ENCODE measurements at places on chromosomes 3 and 15.
A peak's percentile ranks its signal among the peaks of the same experiment; 100 is the strongest.

- peak; percentile 15 for DNase-seq
Observed at GRCh38 chr15:97425596-97425995, 534.9 kb upstream of the ARRDC4 start.

GRCh38 chr3:177597311-177598096 lies 400.2 kb upstream of the TBL1XR1 start:
- DNase-seq = no peak

GRCh38 chr3:46078712-46079400 lies 51.6 kb upstream of the XCR1 start:
- peak; percentile 86 for DNase-seq

DNA sequence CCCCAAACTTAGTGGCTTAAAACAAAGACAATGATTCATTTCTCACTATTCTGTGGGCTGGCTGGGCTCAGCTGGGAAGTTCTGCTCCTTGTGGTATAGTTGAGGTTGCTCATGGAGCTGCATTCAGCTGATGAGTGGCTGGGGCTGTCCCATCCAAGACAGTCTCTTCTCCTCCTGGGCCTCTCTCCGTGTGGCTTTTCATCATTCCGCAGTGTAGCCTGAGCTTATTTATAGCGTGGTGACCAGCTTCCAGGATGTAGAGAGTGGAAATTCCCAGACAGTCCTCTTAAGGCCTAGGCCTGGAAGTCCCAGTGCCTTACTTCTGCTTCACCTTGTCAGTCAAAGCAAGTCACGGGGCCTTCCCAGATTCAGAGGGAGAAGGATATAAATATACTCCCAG lies 136.7 kb upstream of the DAZL start:
- DNase-seq = no peak

GRCh38 chr3:50358355-50358910 lies 888 bp downstream of the TMEM115 start:
- no peak for DNase-seq

DNA sequence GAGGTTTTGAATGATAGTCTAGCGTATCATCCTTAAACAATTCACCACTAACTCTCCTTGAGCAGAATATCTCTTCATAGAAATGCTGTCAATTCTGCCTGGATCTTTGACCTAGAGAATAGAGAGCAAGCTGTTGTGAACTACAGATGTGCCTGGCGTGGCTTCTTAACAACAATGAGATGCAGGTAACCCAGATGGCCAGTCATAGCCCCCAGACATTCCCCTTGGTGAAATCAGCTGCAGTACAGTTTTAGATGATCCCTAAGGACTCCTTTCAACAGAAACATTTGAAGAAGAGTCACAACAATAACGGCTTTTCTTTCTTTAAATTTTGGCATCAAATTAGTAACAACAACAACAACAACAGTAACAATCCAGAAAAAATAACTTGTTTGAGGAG lies 1041.3 kb downstream of the ROBO1 start:
- no peak for DNase-seq

DNA sequence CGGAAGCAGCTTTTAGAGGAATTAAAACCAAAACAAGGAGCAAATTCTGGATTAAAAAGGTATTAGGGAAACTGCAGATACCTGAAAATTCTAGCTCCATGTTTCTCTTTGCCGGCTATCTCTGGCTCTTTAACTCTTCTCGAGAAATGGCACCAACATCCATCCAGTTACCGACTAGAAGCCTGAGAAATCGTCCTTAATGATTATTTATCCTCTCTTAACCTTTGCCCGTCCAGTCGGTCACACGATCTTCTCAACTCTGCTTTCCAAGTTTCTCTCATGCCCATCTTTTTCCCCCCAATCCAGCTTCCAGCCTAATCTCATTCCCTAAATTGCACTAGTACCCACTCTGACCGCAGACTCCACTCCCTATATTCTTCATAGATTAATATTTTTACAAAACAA lies 596 bp upstream of the SGO1 start:
- no peak for DNase-seq

DNA sequence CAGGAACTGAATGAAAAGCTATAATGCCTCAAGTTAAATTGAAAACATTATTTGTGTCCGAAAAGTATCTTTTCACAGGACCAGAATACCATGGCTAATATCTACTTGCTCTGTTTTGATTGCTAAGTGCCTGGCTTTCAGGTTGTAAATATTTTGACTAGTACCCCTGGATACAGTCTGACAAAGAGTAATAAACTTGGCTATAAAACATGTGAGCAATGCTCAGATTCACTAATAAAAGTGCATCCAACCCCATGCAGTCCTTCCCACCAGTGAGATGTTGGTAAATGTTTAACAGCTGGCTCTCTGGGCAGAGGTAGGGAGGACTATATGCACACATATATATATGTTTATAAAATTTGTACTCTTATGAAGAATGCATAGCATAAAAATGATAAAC lies 281.8 kb upstream of the TGFBR2 start:
- no peak for DNase-seq

DNA sequence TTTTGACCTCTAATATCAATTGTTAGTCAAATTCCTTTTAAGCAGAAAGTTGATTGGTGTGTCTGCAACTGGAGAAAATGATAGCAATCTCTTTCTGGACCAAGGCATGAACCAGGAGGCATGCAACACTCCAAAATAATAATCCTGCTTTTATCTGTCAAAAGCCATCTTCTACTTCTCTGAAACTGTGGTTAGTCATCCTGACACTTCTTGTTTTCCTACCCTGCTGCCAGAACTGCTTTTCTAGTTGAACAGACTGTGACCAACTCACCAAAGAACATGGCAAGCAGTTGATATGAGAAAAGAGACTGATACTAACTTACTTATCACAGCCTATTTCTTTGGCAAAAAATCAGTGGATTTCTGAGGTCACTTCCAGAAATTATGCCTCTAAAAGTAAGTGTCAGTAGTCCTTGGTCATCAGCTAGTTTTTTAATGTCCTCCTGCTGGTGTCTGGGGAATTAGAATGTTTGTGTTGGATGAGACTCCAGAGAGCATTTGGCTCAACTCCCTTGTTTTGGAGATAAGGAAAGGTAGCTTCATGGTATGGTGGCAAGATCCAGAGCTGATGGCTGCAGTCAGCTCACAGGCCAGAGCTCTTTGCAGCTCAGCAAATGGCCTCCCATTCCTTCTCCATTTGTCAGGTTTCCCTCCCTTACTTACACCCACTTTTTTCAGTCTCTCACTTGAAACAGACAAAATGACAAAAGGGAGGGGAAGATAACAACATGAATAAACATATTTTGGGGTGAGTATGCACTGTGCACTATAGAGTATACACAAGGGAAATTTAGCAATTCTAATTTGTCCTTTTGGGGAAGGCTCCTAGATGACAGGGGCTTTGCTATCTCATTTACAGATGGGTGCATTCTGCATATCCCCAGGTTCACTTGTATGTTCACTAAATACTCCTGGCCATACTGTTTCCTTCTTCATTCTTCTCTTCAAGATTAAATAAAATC lies 7.0 kb downstream of the CRYGS start:
- DNase-seq = no peak

DNA sequence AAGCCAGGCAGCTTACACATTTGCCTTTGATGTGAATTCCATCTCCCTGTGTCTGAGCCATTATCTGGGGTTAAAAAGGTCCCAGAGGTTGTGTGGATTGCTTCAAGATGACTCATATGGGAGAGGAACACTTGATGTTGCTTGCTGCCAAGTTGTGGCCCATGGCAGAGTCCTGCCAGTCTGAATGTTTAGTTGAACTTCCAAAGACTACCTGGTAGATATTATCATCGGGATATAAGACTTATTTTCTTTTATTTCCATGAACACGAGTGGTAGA lies 85.6 kb downstream of the TJP1 start:
- DNase-seq = no peak

GRCh38 chr3:73868688-73869315 lies 244.1 kb upstream of the PDZRN3 start:
- DNase-seq = peak; percentile 11

- DNase-seq = no peak
Observed at GRCh38 chr3:10741891-10742671, 73.9 kb upstream of the SLC6A11 start.

DNA sequence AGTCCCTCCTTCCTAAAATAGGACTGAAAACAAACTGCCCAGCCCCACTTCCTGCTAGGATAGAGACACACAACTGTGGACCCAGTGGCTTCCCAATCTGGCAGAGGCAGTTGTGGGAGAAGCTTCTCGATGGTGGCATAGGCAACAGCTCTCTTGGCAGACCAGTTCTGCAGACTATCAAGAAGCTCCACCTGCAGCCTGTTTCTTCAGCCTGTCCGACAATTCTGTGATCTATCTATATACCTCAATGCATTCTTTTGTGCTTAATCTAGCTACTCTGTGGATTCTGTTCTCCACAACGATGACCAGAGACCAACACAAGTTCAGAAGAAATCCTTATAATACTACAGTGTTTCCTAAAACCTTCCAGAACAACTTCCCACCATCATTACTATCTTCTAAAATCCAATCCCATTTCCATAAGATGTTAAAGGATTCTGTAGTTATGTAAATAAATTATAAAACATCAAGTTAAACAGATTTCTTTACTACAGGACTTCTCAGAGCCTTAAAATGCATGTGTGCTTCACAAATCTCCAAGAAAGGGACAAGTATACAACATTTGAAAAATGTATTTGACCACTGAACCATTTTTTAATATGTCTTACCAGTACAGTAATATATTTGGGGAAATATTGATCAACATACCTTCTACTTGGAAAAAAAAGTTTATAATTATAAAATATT lies 57.7 kb downstream of the IGF2BP2 start:
- peak; percentile 30 for DNase-seq

DNA sequence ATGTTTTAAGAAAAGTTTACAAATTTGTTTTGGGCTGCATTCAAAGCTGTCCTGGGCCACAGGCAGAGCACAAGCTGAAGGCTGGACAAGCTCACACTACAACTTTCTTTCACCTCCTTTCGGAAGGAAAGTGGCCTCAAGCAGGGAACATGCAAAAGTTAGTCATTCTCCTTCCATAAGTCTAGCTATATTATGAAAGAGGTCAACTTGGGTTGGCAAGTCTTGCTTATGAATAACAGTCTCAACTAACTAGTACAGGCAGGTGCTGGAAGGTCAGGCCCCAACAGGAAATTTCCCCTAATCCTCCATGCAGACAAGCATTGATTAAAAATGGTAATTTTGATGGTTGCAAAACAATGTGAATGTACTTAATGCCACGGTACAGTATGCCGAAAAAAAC lies 69.4 kb downstream of the OSBPL10 start:
- DNase-seq = no peak

DNA sequence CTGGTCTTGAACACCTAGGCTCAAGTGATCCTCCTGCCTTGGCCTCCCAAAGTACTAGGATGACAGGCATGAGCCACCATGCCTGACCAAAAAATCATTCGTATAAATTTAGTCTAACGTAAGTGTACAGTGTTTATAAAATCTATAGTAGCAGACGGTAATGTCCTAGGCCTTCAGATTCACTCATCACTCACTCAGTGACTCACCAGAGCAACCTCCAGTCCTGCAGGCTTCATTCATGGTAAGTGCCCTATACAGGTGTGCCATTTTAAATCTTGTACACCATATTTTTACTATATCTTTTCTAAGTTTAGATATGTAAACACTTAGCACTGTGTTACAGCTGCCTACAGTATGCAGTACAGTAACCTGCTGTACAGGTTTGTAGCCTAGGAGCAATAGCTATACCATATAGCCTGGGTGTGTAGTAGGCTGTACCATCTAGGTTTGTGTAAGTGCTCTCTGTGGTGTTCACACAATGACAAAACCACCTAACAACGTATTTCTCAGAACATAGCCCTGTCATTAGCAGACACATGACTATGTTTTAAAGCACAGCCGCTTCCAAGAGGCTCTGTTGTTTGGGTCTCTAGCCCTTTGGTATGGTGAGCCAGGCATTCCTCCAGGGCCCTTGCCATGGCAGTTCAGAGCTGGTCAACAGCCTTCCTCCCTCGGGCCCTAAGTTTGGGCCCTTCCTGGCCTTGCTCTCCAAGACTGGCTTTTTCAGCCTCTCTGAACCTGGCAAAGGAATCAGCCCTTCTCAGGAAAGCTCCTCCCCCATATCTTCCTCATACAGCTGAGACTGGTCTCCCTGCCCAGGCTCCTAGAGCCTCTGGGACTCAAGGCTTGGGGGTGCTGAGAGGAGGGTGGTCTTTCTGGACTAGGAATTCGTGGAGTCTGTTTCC lies 1.9 kb upstream of the CCDC9B start:
- DNase-seq = no peak

DNA sequence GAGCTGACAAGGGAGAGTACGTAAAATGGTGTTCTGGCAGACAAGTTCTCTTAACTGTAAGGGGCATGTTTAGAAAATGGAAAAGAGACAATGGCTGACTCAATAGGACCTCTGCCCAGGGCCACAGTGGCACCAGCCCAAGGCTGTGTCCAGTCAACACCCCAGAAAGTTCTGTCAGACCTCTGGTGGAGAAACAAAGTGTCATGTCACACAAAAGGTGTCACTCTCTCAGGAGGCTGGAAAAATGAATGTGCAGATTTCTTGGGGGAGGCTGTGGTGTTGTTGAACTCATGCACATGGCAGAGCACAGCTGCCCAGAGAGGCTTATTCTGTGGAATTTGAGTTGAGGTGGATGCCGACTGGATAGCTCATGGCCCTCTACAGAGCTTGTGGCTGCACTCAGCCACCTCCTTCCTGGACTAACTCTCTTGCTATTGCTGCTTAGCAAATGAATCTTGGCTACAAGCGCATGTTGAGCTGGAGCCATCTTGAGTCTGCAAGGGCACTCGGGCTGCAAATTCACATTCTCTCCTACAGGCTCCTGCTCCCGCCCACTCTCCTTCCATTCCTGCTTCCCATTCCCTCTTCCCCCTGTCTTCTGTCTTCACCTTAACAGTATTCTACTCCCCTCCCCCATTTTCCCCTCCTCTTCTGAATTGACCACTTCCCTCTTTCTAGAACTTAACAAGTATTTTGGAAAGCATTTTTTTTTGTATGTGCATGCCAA lies 55.8 kb upstream of the SLC7A14 start:
- no peak for DNase-seq

DNA sequence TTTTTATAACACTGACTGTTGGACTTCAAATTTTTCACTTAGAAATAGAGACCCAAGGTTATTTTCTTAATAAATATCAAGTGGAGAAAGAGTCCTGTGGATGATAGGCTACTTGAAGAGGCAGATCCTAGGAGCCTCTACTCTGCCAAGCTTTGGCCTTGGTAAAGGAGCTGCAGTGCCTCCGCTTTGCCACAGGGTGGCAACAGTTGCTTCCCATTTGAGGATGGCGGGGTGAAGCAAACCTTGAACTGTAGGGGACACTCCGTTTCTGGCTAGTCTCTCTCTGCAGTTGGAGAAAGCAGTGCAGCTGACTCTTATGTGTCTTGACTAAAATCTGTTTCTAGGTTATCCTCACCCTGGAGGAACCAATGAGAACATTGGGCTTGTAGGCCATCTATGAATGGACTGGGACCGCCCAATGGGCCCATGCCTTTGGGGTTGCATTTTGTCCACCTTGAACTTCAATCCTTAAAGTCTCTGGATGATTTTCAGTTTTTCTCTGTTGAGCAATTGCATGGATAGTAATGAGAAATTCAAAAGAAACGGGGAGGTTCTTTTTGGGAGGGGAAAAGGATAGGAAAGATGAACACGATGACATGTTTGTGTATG lies 9.8 kb downstream of the SCG5 start:
- DNase-seq = peak; percentile 11

GRCh38 chr3:69880069-69880640 lies 119.4 kb upstream of the SAMMSON start:
- DNase-seq = no peak
